ENCODE measurements at places on chromosomes 7 and 10. TPM values are rescaled to one million over a fixed set of nuclear protein-coding genes. Genes with fewer than 3 reads are reported as not detected.

The ATP6V1F gene
- 133 TPM for total RNA-seq

The KIF11 gene
- 7.2 TPM for total RNA-seq

The FBXL13 gene
- 1.1 TPM for total RNA-seq

The HOXA11 gene
- total RNA-seq: not detected

The NMT2 gene
- total RNA-seq: 33.4 TPM

The ZNF804B gene
- total RNA-seq: 0.10 TPM

The ZNF679 gene
- total RNA-seq: not detected

The CSTF2T gene
- total RNA-seq: 22.7 TPM

The TRIM50 gene
- total RNA-seq: not detected

The NFE2L3 gene
- 42.1 TPM for total RNA-seq

Measured in glutamatergic neuron (in vitro differentiated cells).